Activated naive CD4-positive, alpha-beta T cell (primary cell): ENCODE measurements at places on chromosomes 1 and 21.
A peak's percentile ranks its signal among the peaks of the same experiment; 100 is the strongest.

GRCh38 chr1:218390618-218391017 lies 45.5 kb downstream of the TGFB2 start:
- DNase-seq: no peak

GRCh38 chr1:207026104-207026534 lies 6.4 kb downstream of the C1orf116 start:
- DNase-seq: no peak

GRCh38 chr1:95041491-95042165 lies 31.1 kb downstream of the ALG14 start:
- DNase-seq: no peak

- no peak for DNase-seq
These were observed 2.8 kb downstream of the KPRP start for GRCh38 chr1:152760551-152761190.

GRCh38 chr21:41136286-41136685 lies 31.7 kb upstream of the BACE2 start:
- no peak for DNase-seq

DNA sequence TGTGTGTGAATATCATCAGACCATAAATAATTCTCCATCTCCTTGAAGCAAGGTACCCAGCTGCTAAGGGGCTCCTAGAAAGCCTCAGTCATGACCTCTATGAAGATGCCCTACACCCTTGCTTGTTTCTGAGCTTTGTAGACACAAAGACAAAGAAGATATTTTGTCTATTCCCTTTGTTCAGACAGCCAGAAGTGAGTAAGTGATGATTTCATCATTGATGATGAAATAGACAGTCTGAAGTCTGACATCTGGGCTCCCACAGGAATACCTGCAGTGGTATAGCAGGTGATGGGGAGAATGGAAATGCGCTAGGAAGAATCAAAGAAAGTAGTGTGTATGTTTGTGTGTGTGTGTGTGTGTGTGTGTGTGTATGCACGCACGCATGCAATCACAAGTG lies 82.2 kb upstream of the DPT start:
- no peak for DNase-seq

- no peak for DNase-seq
These were observed 16.6 kb upstream of the ABCG1 start for GRCh38 chr21:42202321-42202720.

- no peak for DNase-seq
These were observed 125.5 kb downstream of the CHRM3 start for GRCh38 chr1:239511875-239512274.

DNA sequence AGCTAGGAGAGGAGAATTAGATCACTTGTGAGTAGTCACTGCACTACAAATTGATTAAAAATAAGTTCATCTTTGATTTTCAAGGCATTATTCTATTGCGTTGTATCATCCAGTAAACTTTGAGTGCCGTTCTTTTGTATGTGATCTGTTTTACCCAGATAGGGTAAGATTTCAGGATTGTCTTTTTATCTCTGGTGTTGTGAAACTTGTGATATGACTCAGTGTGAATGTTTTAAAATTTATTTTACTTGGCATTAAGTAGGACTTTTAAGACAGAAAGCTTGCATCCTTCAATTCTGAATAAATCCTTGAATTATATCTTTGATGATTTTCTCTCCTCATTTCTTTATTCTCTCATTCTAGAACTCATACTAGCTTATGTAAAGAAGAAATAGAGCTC lies 93.3 kb upstream of the ADAMTS5 start:
- no peak for DNase-seq

DNA sequence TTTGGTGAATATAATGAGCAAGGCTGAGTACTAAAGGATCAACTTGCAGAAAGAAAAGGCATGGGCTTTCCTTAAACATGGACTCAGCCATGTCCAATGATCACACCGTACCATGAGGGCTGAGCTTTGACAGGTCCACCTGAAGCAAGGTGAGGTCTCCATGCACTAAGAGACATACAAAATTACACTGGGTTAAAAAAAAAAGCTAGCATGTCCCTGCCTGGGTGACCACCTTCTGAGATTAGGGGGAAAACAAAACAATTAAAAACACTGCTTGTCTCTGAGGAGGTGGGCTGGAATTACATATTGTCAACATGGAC lies 22.7 kb downstream of the DUSP10 start:
- DNase-seq: no peak

DNA sequence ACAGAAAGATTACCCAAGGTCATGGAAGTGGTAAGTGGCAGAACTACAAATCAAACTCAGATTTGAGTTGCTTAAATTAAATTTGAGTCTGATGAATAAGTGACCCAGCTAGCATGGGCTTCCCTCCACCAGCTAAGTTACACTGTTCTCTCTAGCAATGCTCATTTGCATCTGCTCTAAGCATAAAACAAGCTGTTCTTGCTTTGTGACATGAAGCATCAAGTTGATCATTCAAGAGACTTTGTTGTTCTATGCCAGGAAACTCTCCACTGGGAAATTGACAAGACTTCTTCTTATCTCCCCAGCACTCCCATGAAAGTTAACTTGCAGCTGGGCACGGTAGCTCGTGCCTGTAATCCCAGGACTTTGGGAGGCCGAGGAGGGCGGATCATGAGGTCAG lies 49.0 kb downstream of the SERBP1 start:
- DNase-seq: no peak

DNA sequence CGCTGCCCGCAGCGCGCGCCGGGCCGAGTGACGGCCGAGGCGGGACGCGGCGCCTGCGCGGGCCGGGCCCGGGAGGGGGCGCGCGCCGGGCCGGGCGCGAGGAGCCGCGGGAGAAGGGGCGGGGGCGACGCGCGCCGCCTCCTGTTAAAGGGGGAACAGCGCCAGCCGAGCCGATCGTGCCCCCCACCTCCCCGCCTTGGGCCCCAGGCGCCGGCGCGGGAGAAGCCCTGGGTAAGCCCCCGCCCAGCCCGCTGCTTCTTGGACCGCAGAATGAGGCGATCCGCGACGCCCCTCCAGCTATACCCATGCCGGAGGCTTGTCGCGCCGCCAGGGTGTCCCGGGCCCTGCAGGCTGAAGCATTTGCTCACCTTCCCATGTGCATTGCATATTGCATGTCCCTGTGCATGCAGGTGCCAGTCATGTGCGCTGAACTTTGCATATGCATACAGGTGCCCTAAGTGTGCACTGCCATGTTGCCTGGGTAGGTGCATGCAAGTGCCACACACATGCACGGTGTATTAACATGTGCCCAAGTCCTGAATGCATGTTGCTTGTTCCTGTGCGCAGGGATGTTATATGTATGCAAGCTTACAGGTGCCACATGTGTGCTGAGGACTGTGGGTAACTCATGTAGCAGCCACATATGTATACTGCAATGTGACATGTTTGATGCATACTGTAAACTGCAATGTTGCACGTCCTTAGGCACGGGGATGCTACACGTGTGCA lies at the start of gene ADGRB2:
ADGRB2 (minus strand) TSS at position 29 of the 729 bp plus-strand sequence. CDS start 7,119 bp downstream, outside the sequence.
- no peak for DNase-seq

DNA sequence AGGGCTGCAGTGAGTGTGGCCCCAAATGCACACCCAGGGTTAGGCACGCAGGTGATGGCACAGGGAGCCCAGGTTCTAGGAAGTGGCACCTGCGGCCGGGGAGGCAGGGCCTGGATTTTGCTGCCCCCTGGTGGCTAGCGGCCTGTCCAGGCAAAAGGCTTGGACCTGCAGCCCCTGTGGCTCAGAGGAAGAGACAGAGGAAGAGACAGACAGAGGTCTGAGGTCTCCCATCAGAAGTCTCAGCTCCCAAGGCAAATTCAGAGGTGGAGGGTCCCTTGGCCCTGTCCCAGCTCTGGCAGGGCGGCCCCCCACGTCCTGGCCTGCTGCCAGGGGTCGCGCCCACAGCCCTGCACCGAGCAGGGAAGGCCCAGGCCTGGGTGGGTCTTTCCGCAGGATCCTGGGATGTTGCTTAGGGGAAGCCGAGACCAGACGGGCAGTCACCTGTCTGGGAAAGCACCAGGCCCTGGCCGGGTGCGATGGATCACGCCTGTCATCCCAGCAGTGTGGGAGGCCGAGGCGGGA lies 8.0 kb upstream of the TNFRSF14 start:
- peak; percentile 41 for DNase-seq

DNA sequence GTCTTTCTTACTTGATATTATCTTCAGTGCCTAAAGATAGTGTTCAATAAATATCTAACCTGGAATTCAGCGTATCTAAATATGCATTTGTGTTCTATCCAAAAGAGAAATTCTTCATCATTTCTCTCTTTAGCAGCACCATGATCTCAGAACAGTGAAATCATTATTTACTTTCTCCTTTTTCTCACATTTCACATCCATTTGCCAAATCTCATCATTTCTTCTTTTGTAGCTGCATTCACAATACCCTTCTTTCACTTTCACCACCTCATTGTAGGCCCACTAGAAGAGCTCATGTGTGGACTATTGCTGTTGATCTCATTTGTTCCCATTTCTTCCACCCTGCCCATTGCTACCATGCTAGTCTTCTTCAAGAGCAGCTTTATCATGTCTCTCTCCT lies 178.0 kb downstream of the PHTF1 start:
- no peak for DNase-seq

DNA sequence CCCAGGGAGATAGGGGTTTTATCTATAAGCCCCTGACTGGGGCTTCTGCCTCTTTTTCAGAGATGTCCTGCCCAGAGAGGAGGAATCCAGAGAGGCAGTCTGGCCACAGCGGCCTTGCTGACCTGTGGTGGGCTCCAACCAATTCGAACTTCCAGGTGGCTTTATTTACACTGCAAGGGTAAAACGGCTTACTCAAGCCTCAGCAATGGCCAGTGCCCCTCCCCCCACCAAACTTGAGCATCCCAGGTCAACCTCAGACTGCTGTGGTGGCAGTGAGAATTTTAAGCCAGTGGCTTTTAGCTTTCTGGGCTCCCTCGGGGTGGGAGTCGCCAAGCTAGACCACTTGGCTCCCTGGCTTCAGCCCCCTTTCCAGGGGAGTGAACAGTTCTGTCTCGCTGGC lies 384.0 kb upstream of the BEND5 start:
- no peak for DNase-seq

DNA sequence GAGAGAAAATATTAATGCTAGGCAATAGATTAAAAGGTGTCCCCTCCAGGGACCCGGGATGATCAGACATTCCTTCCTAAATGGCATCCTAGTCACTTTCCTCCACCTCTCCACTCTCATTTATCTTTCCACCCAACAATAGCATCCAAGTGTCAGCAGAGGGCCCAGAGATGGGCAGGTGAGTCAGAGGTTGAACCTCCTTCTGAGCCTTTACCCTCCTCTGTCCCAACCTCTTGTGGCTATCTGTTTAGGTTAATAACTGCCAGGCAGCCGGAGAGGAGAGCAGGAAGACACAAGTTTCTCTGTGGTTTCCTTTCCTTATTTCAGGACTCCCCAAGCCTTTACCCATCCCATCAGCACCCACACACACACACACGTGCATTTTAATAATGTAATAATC lies 4.1 kb downstream of the GJA5 start:
- DNase-seq: no peak

GRCh38 chr1:44587796-44588460 lies 86.4 kb downstream of the TMEM53 start:
- DNase-seq: no peak

DNA sequence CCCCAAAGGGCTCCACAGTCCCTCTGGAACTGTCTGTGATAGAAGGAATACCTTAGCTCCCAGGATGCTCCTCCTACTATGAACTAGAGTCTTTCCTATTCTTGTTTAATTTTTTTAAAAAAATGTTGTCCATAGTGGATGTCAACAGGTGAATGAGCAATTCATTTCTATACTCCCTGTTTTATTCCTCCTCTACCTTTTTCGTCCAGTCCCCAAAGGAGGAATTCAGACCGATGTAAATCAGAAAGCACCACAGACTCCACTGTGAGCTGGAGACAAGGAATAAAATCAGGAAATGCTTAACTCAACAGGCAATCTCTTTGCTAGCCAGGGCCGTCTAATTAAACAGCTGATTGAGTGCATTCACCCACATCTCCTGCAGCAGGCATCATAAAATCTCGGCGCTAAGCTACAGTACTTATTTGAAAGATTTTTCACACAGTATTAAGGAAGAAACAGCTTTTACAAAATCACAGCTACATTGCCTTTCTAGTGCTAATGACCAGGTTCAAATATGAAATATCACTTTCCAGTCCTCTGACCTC lies 381.6 kb downstream of the SIPA1L2 start:
- no peak for DNase-seq

DNA sequence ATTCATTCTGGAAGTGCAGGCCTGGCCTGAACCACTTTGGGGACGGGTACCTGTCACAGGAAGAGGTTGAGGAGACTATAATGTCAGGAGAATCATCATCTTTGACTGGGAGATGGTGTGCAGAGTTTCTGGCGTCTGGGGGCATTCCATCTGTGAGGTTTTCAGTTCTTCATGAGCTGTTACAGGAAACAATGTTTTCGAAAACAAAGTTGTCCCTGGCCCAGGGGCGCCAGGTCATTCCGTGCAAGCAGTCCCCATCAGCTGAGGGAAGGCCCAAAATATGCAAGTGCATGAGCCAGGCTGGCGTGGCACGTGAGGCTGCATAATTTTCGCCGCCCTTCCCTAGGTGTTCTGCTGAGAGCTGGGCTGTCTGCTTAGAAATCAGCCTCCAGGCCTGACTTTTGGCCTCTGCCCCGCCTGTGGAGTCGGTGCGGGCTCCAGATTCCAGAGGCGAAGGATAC lies 68.4 kb upstream of the ATP5PO start:
- DNase-seq: no peak

- no peak for DNase-seq
These were observed 4.2 kb upstream of the GPN2 start for GRCh38 chr1:26894263-26894662.

- no peak for DNase-seq
These were observed 9.2 kb downstream of the PIGM start for GRCh38 chr1:160022330-160023310.

DNA sequence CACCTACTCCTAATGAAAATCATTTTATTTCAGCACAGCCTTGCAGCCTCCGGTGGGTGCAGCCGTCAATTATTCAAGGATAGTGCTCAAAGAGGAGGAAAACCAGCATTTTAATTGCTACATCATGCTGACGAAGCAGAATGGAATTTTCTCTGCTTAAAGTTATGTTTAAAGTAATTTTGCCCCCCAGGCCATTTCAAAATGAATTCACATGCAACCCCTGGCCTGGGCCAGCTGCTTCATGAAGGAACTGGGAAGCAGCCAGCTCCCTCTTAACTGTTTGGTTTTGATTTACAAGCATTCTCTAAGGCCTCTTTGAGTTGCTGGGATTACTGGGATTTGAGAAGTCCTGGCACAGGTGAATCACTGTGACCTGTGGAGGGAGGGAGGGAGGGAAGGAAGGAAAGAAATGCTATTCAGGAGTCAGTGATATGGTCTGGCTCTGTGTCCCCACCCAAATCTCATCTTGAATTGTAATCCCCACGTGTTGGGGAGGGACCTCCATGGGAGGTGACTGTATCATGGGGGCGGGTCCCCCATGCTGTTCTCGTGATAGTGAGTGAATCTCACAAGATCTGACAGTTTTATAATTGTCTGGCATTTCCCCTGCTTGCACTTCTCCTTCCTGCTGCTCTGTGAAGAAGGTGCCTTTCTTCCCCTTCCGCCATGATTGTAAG lies 66.0 kb downstream of the PGBD5 start:
- DNase-seq: no peak

- DNase-seq: no peak
These were observed 13.3 kb downstream of the ZBTB8OS start for GRCh38 chr1:32636914-32637645.

GRCh38 chr1:24411963-24412362 lies 1.6 kb downstream of the STPG1 start:
- DNase-seq: no peak
